Stimulated activated CD4-positive, alpha-beta T cell treated with anti-CD3 and anti-CD28 coated beads, Interleukin-1b, Interleukin-23, amount 100 ng/mL, for 1 hour (primary cell): ENCODE measurements at places on chromosomes 6 and 20.

DNA sequence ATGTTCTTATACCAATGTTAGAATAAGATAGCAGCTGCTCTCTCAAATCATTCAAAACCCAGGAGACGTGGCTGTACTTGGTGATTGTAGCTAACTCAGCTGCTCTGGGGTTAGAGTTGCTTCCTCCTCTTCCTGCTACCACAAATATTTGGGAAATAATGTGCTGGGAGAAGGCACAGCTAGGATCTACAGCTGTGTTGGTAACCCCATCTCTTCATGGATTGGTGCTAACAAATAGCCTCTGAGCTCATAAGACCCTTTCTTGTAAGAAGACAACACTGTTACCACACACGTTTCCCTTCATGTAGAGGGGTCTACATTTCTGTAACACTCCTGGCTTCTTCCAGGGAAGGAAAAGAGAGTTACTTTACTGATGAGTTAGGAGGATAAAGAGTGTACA lies 911.0 kb upstream of the CITED2 start:
- DNase-seq: no peak

- DNase-seq: no peak
Measured at GRCh38 chr20:60046011-60046413, 87.8 kb downstream of the CDH26 start.

DNA sequence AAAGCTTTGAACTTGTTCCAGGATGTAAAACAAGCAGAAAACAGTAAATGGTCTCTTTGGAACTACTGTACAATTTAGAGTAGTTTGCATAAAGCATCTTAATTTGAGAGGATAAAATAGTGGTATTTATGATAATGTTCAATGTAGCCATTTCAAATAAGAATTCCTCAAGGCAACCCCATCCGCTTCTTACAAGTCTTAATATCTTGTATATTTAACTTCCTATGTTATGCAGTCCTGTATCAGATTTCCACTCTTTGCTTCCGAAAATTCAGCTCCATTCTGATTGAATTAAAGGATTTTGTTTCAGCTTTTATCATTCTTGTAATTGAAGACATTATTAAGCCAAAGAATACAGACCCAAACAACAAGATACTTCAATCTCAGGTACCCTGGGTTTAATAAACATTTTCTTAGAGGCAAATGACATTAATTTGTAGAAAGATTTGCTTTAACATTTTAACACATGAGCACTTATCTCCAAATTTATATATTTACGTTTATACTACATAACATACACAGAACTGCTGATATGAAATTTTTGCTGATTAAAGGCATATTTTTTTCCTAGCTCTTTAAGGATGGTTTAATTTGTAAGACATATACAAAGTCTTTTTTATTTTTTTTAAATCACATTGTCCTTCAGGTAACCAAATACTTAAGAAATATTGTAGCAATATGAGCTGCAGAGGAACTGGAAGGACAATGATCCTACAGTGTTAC lies 131.1 kb upstream of the BEND3 start:
- DNase-seq: no peak

GRCh38 chr6:166766769-166767168 lies 139.7 kb upstream of the RPS6KA2 start:
- no peak for DNase-seq

DNA sequence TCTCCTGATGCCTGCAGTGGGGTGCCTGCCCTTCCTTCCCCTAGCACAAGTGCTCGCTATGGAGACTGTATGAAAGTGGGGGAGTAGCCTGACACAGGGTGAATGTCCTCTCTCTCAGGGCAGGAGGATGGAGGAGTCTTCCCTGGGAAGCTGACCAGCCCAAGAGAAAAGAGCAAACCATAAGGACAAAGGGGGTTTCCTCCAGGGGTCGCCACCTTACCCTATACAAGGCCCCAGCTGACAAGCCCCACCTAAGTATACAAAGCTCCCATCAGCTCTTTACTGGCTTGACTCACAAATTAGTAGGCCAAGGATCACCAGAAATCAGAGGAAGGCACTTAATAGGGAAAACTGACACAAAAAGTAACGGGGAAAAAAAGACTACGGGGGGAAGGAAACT lies 54.1 kb downstream of the PLAGL1 start:
- no peak for DNase-seq

DNA sequence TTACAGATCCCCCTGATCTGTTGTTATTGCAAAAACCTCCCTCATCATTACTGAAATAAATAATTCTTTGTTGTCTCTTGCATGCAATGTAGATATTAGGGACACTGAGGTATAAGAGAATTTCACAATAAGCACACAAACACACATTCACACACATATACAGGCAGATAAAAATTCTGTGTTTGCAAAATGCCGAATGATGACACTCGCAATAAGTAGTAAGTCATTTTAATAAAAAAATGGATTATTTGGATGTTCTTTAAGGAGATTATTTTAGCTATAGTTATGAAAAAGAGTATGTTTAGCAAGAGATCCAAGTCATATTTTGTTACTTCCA lies 13.6 kb downstream of the DEFB114 start:
- DNase-seq: no peak

DNA sequence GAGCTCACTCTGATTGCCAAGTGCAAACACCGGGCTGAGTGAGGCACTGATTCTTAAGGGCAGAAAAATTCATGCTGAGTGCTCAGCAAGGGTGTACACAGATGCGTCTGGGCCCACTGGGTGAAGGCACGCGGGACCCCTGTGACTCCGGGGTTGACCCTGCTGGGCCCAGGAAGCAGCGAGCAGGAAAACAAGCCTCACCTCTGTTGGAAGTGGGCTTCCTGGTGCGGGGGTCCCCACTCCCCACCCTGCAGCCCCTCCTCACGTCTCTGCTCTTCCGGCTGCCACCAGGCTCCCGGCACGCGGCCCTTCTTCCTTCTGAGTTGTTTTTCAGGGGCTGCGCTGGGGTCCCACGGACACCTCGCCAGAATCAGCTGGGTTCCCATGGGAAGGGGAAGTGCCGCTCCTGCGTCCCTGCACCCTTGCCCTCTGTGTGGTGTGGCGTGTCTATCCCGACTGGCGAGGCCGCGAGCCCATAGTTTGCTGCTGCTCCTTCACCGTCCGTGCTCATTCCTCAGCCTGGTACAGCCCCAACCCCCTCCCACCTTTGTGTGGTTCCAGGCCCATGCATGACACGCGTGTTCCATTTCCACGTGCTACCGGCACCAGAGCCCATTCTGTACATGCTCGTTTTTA lies 80.6 kb upstream of the BHLHE23 start:
- no peak for DNase-seq

DNA sequence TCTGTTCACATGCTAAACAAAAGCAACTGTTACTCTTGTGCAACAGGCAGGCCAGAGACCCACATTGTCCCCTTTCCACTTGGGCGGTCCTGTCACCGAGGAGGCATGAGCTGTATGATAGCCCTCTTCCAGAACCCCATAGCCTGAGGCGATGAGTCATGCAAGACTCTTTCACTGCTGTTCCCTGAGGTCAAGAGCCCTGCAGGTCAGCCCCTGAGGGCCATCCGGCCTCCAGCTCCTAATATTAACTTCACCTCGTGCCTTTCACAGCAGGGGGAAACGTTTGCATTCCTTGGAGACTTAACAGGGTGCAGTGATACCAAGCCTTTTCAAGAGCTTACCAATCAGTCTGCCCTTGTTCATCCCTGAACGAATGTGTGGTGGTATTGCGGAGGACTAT lies 253.3 kb upstream of the ECI2 start:
- no peak for DNase-seq

- no peak for DNase-seq
Measured at GRCh38 chr20:46004187-46004586, 4.5 kb upstream of the MMP9 start.

- no peak for DNase-seq
Measured at GRCh38 chr20:22248051-22248667, 336.2 kb downstream of the FOXA2 start.

- DNase-seq: no peak
Measured at GRCh38 chr6:97663252-97663651, 380.2 kb upstream of the MMS22L start.

DNA sequence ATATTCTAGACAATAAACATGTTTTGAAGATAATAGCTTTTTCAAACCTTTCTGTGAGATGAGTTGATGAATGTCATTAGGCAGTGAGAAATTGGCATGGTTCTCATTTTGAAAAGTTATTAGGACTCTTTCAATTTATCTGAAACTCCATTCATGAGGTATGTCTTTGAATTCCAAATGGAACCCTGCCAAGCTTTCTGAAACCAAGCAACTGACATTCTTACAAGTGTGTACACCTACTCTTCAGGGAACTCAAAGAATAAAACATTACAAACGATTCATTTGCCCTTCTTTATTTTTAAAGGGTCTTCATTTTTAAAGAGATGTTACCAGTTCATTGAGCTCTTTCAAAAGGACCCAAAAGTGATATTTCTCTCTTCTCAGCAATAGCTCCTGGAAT lies 2.1 kb upstream of the TRDN start:
- DNase-seq: no peak

- no peak for DNase-seq
Measured at GRCh38 chr6:3664625-3665041, 86.9 kb downstream of the PXDC1 start.

DNA sequence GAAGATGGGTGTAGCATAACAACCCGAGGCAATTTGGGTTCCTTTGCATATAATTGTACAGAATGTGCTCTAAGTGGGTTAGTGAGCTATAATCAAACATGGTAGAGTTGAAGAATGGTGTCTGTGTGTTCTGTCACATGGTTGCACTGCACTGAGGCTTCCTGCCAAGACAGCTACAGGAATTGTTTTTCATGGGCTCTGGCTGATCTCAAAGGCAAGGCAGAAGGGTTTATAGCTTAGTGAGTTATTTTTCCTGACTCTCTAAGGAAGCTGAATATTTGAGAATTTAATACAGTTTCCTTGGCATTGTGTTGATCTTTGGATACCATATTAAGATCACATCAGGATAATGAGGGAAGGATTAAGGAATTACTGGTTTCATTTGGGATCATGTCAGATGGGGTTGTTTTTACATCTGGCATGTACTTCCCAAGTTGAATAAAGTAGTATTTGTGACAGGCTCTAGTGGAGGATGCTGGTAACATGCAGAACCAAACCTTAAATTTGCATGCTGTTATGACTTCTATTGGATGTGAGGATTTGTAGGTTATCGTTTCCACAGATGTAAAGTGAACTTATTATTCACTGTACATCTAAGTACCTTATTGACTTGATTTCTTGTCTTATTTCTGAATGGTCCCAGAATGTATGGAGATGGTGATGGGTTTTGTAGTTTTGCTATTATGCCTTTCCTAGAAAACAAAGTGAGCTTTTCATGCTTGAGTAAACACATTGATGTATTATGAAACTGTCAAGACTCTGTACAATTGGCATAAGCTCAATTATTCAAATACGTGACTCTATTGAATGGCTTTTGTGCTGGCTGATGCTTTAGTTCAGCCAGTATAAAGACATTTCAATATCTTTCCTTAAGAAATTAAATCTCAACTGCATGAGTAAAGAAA lies 43.3 kb downstream of the LRRC1 start:
- DNase-seq: no peak

- no peak for DNase-seq
Measured at GRCh38 chr6:42344756-42345155, 107.0 kb downstream of the TRERF1 start.

DNA sequence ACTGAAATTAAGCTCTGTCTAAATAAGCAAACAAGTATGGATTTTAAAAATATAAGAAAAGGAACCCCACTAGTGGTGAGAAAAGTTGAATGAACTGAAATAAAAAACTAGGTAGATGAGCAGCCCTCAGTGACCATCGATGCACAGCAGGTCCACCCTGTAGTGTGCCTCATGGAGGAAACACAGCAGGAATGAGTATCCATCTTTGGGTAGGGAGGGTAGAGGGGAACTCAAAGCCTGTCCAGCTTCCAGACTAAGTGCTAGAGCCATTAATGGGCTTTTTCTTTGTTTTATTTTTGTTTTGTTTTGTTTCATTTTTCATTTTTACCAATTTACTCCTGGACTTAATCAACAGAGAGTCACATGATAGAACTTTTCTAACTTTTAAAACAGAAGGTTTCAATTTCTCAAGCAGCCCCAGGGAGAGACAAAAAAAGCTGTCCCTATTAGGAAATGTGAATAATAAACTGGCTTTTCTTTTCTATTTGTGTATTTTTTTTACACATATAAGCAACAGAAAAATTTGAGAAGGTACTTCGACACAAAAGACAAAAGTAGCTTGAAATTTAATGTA lies 700.6 kb downstream of the HACE1 start:
- DNase-seq: no peak

GRCh38 chr6:108998485-108998884 lies 96.2 kb downstream of the SESN1 start:
- no peak for DNase-seq

DNA sequence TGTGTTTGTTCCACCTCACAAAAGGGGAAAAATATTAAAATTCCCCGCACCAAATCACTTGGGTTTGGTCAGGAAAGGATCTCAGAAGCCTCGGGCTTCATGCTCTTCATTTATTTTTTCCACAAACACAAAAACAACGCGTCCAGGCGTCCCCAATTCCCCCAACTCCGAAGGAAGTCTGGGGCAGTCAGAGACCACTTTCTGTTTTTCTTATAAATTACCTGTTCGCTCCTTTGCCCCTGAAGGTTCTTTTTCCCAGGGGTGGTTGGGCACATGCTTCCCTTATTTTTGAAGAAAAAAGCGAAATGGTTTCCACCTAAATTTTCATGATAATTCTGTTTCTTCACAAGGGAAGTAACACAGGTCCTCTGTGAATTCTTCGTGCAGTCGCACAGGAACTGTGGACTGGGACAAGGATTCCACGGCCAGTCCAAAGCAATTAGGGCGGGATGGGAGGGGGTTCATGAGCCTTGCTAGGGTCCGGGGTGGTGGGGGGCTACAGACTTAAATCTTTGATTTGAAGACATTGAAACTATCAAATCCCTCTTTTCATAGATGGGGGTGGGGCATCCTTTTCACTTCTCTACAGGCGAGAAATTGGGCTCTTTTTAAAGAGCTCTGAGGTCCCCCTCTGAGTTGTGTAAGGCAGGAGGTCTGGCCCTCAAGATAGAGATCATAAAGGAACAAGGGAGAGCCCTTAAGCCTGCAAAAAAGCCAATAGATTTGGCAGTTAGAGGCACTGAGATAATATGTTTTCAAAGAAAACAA lies 30.5 kb upstream of the HFE start:
- no peak for DNase-seq

GRCh38 chr6:169529931-169530751 lies 171.7 kb downstream of the WDR27 start:
- DNase-seq: no peak

DNA sequence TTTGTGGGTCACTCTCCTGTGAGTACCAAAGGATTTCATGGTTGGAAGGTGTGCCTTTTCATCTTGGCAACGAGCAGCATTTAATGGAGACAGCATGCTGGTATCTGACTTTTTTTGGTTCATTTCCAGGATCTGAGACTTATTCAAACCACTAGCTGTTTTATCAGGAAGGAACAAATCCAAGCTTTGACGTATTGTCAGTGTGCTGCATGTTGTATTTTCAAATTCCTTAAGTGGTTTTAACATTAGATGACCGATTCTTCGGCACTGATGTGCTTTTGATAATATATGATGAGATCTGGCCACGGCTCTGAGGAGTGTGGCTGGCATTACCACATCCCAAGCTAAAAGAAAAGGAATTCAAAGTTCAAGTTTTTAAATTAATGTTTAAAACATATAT lies 6.4 kb downstream of the RMND1 start:
- DNase-seq: no peak

GRCh38 chr6:112253841-112254816 lies at the start of gene LAMA4:
TSS of gene LAMA4 (minus strand) at chr6:112254567. CDS start at chr6:112254150, 417 bp downstream.
- DNase-seq: no peak
